Left renal cortex interstitium (tissue), 4 donors: ENCODE measurements at places on chromosomes 7 and 10.

GRCh38 chr10:129758207-129759021 is 205.7 kb downstream of the EBF3 start:
- DNase-seq, result no peak

DNA sequence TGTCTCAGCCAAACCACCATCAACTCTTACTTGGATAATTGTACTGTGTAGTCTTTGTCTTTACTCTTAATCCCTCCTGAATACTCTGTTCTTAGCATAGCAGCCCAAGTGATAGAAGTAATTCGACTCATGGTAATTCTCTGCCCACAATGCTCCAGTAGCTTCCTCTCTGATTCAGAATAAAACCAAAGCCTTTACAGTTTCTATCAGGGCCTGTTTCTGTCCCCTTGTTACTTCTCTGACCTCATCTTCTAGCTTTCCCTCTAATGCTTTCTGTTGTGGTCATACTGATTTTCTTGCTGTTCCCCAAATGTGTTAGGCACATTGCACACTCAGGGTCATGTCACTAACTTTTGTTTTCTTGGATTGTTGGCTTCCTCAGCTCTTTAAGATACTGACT is 8.0 kb downstream of the ZNF518A start:
- DNase-seq, result no peak

GRCh38 chr10:50516171-50516570 is 107.6 kb downstream of the SGMS1 start:
- DNase-seq, result no peak

- DNase-seq, result no peak
These were observed 6.1 kb downstream of the LRRN3 start for GRCh38 chr7:111096997-111097396.

DNA sequence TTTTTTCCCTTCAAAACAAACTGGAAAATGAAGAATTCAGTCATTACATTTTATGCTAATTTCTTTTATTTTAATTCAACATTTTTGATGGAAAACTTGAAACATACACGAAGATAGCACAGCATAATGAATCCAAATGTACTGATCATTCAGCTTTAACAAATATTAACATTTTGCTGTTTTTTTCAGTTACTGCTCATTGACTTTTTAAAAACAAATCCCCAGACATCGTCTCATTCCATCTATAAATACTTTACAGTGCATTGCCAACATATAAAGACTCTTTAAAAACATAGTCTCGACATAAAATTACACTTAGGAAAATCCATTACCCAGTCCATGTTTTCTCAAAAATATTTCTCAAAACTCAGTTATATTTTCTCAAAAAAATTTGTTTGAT is 452.3 kb downstream of the GALNT17 start:
- no peak for DNase-seq

DNA sequence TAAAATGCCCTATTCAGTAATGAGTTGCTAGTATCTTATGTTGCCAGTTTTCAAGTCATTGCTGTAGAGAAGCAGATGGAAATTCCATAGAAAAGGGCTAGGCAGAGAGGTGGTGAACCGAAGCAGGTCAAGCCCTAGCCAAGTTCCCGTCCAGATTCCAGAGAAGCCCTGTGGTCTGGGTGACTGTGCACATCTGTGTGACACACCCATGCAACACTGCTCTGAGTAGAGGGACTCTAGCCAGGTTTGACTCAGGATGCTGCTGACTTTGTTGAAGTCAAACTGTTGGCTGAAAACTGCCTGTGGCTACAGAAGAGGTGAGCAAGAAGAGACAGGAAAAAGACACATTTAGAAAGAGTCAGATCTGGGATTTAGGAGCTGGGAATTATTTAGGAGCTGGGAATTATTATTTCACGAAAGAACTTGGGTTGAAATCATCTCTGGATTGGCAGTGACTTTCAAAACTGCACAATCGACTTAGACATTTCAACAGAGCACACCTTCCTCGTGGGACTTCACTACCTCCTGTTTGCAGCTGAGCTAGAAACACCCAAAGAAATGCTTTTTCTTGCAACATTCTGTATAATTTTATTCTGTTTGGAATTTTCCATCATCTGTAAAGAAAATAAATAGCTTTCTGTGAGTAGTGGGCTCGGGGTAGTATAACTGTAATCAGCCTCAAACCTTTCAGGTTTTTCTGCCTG is 149.1 kb upstream of the PRKCQ start:
- no peak for DNase-seq

DNA sequence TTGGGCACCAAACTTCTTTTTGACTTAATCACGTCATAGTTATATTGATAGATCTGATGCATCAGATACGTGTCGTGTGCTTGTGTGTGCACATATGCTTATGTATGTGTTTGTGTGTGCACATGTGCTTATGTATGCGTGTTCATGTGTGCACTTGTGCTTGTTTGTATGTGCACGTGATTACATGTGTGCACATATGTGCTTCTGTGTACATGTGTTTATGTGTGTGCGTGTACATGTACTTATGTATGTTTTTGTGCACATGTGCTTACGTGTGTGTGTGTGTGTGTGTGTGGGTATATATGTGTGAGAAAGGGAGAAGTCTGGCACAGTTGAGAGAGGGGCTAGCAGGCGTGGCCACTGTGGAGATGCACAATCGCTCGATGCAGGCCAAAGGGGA is 173.4 kb downstream of the WDR37 start:
- no peak for DNase-seq

- DNase-seq, result no peak
These were observed 536.1 kb upstream of the AUTS2 start for GRCh38 chr7:69062020-69062765.

- no peak for DNase-seq
These were observed 194.4 kb downstream of the POU6F2 start for GRCh38 chr7:39172137-39172536.

GRCh38 chr10:132187430-132188138 is 836 bp downstream of the DPYSL4 start:
- no peak for DNase-seq

DNA sequence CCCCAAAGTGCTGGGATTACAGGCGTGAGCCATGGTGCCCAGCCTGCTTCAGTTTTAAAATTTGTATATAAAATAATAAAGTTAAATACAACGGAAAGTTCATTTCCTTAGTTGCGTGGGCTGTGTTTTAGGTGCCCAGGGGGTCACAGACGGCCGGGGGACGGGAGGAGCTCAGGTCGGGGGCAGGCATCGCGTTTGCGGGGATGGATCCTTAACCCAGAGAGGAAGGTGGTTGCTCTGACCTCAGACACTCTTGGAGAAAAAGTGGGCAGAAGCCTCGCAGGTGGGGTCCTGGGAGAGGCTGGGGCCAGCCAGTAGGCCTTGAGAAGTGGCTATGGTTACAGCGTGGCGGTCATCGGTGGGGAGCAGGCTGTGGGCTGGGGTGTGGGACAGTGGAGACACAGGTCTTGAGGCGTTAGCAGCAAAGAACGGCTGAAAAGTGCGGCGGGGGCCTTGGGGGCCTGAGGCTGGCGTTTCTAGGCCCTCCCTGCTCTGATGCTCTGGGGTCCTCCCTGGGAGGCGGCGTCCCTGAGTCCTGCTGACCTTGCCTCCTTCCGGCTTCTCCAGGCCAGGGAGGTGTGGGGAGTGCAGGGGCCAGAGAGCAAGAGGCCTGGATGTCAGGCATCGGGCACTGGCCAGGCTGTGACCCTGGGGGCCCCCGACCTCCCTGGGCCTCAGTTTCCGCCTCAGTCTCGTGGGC is 54.4 kb downstream of the UNCX start:
- DNase-seq, result no peak

- no peak for DNase-seq
These were observed 178.8 kb downstream of the CREB5 start for GRCh38 chr7:28591041-28591674.

DNA sequence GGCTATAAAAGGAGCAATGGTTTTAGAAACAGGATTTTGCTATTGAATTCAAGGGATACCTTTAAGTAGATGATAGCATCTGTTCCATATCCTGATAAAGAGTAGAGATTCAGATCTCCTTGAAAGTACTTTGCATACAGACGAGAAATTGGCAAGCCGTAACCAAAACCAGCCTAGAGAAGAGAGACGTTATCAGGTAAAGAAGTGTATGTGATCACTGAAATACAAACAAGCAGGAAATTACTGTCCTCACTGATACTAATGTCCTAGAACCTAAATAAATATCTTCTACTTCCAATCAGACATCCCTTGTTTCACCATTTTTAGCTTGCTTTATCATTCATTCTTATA is 9.4 kb downstream of the PDK4 start:
- DNase-seq, result no peak

GRCh38 chr10:124419635-124420034 is 912 bp upstream of the OAT start:
- DNase-seq, result no peak

- DNase-seq, result no peak
These were observed 37.6 kb downstream of the ANK3 start for GRCh38 chr10:60352105-60352504.

DNA sequence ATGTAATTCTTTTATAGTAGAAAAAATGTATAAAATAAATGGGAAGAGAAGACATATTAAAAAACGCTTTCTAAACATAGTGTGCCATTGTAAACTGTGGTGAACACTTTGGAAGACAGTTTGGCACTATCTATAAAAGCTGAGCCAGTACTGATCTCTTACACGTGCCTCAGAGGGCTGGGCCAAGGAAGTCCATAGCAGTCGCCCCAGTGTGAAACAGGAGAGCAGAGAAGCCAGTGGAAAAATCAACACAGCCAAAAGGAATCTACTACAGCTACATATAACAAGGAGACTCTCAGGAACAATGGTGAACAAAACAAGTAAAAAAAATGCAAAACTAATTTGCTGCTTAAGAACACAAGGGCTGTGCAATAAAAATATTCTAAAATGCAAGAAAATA is 20.6 kb downstream of the SEPHS1 start:
- DNase-seq, result no peak

- DNase-seq, result no peak
These were observed 47.7 kb upstream of the ZNF479 start for GRCh38 chr7:57179776-57180415.

- DNase-seq, result no peak
These were observed 20.4 kb downstream of the TEX36 start for GRCh38 chr10:125662584-125662983.

DNA sequence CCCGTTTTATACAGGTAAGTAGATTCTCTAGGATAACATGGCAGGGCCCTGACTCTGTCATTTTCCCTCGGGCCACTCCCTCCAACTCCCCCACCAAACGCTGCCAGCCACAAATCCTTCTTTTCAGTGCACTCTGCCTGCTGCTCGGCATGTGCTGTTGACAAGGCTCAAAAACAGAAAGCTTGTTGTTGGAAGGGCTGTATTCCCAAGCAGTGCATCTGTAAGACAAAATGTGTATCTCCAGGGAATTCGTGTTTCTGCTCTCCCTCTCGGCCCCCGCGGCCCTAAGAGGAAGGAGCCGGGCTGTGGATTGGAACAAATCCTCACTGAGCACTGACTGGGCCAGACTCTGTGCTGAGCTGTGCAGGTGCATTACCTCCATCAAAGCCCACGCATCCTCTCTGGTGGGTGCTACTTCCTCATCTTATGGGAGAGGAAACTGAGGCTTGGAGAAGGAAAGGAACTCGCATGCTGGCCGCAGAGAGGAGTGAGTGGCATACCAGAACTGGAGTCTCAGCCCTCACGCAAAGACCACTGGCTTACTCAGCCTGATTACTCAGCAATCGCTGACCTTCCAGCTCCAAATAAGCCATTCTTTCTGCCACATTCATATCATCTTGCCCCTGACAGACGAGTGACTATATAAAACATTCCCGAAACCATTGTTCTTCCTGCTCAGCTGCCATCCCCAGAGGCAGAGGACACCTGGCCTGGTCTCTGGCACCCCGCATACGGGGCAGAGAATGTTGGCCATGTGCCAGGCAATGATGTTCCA is 33.5 kb upstream of the ENO4 start:
- DNase-seq, result no peak

- DNase-seq, result peak; percentile 10
These were observed 55.1 kb upstream of the PTPN12 start for GRCh38 chr7:77482015-77482414.

GRCh38 chr10:31896968-31897384 is 31.7 kb downstream of the ARHGAP12 start:
- no peak for DNase-seq

GRCh38 chr10:3010816-3011460 is 56.4 kb upstream of the PFKP start:
- DNase-seq, result no peak

DNA sequence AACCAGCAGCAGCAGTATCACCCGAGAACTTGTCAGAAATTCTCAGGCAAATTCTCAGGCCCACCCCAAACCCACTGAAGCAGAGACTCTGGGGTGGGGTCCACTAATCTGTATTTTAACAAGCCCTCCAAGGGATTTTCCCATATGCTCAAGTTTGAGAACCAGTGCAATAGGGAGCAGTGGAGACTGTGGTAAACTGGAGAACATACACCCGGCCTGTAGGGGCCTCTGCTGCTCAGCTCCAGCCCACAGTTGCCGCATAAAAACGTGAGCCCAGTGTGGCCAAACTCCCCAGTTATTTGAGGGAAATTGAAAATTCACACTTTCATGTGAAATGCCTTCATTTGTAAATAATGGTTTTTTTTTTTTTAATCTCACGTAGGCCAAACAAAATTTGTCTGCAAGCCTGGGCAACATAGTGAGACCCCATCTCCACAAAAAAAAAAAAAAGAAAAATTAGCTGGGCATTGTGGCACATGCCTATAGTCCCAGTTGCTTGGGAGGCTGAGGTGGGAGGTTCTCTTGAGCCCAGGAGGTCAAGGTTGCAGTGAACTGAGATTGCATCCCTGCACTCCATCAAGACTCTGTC is 97.6 kb upstream of the ZMIZ1 start:
- no peak for DNase-seq

GRCh38 chr7:116924741-116925140 is 28.6 kb upstream of the ST7 start:
- DNase-seq, result no peak

- no peak for DNase-seq
These were observed 344.8 kb upstream of the FZD8 start for GRCh38 chr10:35986756-35987502.

DNA sequence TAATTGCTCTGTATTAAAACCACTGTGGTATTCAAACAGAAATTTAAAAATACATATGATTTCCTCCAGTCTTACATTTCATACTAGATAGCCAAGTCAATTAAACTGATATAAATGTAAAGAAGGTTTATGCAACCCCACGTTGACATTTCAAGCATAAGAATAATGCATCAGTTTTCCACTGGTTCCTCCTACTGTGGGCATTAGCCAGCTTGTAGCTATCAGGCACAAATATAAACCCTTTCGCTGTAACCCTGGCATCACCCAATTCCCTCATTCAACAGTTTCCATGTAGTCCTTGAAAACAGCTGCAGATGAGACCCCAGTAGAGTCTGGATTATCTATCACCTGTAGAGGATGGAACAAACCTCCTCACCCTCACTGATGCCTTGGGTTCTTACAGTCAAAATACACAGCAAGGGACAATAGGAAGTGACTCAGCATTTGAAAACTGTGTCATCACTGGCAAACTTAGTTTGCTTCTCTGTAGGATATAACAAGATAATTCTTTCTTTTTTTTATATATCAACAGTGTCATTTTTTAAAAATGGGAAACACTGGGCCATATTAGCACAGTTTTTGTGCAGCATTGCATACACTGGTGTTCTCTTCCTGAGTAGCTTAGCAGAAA is 113.0 kb downstream of the PDE1C start:
- no peak for DNase-seq

- no peak for DNase-seq
These were observed 72.2 kb downstream of the ZNF783 start for GRCh38 chr7:149334219-149334618.
